WTC11 (cell line): ENCODE measurements at places on chromosomes 6 and 20.

- no peak for DNase-seq
Measured at GRCh38 chr6:92289831-92290230, 1129.5 kb downstream of the EPHA7 start.

- DNase-seq, result no peak
Measured at GRCh38 chr6:81126150-81126549, 626.3 kb downstream of the TENT5A start.

GRCh38 chr6:75149240-75149639, 56.6 kb downstream of the COL12A1 start:
- DNase-seq, result no peak

DNA sequence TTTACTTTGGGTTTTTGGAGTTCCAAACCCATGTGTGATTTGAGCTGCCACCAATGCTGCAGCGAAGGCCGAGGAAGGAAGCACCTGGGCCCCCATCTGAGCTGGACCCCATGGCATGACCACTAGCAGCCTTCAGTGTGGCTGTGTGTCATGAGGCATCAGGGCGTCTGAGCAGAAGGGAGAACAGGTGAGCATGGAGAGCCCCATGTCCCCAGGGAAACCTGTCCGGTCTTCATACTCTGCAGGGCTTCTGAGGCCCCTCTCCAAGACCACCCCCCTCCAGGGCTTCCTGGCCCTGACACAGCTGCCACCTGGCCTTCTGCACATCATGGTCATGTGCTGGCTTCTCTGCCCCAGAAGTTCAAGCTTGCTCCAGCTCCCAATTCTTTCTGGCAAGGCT, 169.1 kb upstream of the CST7 start:
- DNase-seq, result no peak

DNA sequence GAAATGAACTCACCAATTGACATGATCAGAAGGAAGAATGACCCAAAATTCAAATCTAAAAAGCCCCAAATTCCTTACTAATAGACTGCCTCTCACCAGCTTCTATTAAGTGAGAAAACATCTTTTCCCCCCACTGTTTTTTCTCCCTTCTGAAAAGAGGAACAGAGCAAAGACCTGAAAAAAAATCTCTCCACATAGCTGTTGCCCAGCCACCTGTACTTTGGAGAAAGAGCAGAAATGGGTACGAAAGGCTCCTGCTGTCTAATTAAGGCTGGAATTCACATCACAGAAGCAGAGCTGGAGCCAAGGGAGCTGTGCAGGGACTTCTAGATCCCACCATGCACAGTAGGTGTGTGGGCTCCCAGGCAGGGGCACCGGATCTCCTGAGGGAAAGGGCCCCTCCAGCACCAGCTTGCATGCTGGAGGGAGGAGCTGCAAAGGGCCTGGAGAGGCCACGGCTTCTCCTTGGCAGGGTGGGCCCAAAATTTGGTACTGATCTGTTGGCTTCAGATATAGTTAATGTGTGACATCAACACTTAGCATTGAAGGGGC, 73.2 kb upstream of the DUSP22 start:
- no peak for DNase-seq

- DNase-seq, result peak; percentile 4
Measured at GRCh38 chr6:41689171-41690008, 46.0 kb downstream of the TFEB start.

GRCh38 chr6:496649-497048, 105.1 kb downstream of the IRF4 start:
- no peak for DNase-seq

DNA sequence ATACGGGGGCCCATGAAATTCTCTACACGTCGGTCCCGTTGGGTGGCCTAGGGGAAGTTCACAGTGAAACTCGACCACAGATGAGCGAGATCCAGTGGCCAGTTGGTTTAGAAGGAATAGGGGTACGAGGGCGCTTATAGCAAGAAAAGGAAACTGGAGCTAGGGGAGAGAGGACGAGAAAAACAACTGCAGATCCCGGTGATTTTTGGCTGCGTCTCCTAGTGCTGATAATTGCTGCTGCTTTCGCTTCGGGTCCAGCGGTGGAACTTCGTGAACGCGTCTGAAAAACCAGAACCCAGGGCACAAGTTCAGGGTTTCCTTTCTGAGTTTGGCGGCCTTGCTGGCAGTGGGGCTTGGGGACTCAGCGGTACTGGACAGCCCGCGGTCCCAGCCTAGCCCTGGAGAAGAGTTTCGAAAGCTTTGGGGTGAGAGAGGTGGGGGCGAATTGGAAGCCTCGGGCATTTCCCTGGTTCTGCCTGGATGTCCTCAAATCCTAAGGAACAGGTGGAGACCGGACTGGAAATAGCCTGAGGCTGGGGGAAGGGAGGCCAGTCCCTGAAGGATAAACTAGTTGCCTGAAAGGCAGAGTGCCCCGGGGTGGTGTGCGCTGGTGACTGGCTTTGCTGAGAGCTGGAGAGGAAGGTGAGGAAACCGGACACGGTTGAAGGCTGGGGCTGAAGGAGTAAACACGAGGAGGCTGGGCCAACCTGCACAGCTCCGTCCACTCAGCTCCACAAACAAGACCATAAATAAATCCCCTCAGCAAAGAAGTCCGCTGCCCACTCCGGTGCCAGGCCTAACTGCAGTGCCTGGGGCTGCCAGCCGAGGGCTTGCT, 793 bp downstream of the GMPR start:
- DNase-seq, result peak; percentile 30

DNA sequence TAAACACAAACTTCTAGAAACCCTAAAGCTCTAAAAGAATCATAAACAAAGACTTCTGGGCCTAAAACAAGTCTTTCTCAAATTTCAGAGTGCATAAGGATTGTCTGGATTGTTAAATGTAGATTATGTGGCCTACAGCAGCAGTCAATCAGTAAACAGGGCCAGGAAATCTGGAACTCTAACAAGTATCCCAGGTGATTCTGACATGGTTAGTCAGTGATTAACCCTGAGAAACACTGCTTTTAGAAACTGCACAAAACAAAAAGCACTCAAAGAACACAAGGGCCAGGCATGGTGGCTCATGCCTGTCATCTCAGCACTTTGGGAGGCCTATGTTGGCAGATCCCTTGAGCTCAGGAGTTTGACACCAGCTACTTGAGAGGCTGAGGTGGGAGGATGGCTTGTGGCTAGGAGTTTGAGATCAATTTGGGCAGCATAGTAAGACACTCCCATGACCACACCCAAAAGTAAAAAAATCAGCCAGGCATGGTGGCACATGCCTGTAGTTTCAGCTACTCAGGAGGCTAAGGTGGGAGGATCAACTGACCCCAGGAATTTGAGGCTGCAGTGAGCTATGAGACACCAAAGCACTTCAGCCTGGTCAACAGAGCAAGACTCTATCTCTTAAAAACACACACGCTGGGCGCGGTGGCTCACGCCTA, 5.9 kb downstream of the MED20 start:
- DNase-seq, result no peak

GRCh38 chr6:32960563-32960962, 7.7 kb upstream of the HLA-DMA start:
- DNase-seq, result no peak

GRCh38 chr20:21291026-21291425, 12.1 kb upstream of the XRN2 start:
- no peak for DNase-seq

GRCh38 chr6:14108571-14109410, 8.8 kb upstream of the CD83 start:
- no peak for DNase-seq

DNA sequence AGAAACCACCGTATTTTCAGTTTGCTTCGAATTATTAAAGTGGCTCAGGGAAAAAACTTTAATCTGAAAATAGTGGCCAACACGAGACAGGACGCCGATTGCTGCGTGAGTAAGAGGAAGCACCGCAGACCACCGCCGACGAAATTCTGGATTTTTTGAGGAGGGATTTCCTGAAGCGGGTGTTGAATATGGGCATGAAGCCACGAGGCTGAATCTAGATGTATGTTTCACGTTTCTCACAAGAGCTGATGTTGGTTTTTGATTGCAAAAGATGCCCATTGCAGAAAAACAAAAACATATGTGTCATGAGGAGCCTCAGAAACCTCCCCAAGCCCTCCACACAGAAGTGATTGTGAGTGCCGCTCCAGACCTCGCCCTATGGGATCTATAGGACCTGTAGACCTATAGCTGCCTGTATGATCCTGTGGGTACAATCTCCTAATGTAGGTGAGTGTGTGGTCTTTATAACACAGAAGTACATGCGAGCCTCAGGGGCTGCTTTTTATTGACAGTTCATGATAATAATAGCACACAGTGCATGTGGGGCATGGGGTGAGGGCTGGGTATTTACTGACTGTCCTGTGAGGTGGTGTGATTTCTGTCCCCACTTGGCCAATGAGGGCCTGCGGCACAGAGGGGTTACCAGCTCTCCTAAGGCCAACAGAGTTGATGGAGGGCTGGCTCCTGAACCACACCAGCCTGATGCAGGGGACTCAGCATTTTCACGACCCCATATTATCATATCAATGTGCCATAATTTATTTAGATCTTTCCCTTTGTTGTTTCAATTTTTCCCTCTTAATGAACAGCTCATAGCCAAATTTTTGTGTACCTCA, 243.9 kb downstream of the DLL1 start:
- DNase-seq, result no peak

DNA sequence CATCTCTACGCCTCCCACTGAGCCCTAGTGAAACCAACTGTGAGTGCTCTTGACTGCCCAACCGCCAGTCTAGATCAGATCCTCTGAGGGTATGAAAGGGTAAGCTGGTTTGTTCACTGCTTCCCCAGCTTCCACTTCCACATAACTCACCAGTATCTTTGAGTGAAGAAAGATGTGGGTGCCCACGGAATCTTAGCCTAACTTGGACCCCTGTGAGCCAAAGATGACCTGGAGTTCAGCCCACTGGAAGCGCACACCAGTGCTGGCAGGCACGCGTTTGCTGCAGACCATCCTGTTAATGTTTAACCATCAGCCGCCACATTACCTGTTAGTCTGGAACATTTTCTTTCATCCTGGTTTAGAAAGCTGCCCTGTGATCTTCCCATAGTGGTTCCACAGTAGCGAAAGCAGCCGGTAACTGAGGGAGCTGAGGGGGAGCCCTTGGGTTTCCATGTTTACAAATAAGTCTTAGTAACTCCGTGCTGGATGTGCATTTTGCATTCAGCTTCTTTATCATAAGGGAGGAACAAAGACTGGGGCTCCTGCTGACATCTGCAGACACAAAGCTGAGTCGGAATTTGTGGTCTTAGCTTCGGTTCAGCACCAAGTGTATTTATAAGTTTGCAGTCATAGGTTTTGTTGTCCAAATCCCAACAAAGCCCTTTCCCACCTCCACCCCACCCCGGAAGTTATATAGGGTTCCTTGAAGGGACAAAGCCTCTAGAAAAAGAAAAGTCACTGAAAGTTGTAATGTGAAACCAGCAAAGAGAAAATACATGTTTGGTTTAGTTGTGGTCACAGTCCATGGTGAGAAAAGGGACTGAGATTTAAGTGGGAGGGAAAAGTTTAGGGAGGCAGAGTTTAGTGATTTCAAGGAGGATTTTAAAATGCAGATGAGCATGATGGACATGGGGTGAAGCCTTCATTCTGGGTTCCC, 71.0 kb downstream of the SSR1 start:
- DNase-seq, result no peak

DNA sequence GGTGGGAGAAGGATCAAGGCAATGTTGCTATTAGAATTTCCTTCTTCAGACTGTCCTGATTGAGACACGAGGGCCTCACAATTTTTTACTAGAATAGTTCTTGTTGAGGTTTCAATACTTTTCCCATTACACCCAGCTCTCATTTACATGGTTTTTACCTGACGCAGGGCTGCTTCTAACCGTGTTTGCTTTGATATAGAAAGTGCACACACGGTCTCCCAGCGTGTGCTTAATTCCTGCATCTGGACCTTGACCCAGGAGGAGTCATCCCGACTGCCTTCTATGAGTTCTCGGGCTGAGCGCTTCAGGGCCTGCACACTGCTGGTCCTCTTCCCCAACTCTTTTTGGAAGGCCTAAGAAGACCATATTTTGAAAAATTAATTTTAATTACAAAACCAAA, 160.2 kb downstream of the DST start:
- DNase-seq, result no peak

GRCh38 chr6:48101290-48101689, 9.7 kb downstream of the PTCHD4 start:
- no peak for DNase-seq

GRCh38 chr6:7201732-7202541, 94.2 kb downstream of the RREB1 start:
- DNase-seq, result no peak

- DNase-seq, result no peak
Measured at GRCh38 chr6:144655376-144655775, 370.2 kb downstream of the UTRN start.

DNA sequence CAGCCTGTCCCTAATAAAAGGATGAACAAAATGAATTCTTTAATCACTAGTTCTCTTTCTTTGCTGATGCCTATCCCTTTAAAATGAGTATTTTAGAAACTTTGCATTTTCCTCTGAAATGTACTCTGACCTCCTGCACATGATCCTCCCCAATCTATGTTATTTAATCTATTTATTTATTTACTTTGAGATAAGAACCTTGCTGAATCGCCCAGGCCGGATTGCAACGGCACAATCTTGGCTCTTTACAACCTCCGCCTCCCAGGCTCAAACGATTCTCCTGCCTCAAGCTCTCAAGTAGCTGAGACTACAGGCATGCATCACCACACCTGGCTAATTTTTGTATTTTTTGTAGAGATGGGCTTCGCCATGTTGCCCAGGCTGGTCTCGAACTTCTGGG, 27.9 kb downstream of the ADTRP start:
- DNase-seq, result no peak

GRCh38 chr20:32358883-32359632, 927 bp downstream of the ASXL1 start:
- peak; percentile 85 for DNase-seq

DNA sequence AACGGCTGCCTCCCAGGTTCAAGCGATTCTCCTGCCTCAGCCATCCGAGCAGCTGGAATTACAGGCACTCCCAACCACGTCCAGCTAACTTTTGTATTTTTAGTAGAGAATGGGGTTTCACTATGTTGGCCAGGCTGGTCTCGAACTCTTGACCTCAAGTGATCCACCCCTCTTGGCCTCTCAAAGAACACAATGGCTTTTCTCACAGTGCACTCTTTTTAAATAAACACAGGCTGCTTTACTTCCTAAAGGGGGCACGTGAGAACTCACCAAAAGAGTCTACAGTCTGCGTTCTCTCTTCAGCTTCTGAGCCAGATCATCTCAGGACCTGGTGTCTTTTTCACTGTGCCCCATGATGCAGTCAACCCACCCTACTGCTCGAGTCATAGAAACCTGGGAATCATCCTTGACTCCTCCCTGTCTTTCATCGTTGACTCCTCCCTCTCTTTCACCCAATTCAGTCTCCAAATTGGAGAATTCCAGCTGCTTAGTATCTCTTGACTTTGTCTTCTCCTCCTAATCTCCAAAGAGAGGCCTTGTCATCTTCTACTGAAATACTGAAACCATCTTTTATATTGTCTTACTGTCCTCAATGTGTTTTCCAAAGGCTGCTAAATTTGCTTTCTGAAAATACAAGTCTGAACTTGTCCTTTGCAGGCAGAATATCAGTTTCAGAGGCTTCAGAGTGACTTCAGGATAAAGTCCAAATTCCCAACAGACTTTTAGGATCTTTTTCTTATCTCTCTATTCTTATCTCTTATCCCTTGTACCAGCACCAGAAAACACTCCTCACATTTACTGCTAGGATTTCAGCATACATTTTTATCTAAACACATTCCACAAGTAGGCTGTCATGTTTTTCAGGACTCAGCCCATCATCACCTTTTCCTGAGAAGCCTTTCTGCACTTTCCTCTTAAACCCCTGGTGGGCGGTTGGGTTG, 323.4 kb downstream of the SYNE1 start:
- DNase-seq, result no peak

GRCh38 chr6:8939615-8940014, 504.3 kb upstream of the SLC35B3 start:
- DNase-seq, result no peak
